ENCODE measurements at places on chromosomes 12 and 14. TPM values are rescaled to one million over a fixed set of nuclear protein-coding genes. Genes with fewer than 3 reads are reported as not detected.
A peak's percentile ranks its signal among the peaks of the same experiment; 100 is the strongest.

Gene C12orf57
- 121 TPM for polyA plus RNA-seq

Gene NUMB
- polyA plus RNA-seq: 41.9 TPM

Gene SOCS4
- 12.0 TPM for polyA plus RNA-seq

Gene ASIC1
- 9.7 TPM for polyA plus RNA-seq

Gene GPR84
- 0.11 TPM for polyA plus RNA-seq

Gene TOX4
- 36.7 TPM for polyA plus RNA-seq

Gene TSPAN19
- 0.49 TPM for polyA plus RNA-seq

Gene LMNTD1
- 0.26 TPM for polyA plus RNA-seq

DNA sequence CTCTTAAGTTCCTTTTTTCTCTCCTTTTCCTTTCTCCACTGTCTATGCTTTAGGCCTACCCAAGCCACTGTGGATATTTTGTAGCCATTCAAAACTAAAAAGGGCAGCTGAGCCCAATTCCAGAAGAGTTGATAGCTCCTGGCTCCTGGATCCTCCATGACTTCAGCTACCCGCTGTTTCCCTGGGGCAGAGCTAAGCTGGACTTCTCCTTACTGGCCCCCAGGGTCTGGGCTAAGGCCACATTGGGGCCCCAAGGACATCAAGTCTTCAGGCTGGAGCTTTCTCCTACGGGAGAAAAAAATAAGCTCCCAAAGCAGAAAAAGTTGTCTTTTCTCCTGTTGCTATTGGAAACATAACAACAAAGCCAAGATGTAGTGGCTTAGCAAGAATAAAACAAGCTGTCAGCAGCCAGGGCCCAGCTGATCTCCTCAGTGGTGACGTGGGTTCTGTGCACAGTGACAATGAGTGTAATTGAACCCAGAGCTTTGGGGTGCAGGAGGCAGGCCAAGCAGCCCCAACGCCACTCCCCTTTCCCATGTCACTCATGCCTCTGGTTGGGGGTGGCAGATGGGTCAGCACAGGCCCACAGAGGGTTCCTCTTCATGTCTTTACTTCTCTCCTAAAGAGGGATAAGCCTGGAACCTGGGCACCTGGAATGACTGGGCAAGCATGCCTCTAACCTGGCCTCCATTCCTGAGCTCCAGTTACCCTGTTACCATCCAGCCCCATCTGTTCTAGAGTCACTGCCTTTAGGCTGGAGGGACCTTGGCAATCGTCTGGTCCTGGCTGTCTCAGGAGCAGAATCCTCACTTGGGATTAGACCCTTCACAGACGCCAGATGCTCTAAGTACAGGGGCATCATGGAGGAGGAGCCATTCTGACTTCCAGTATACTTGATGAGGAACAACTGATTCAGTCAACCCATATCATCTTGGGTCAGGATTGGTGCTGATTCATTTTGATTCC lies 171.2 kb downstream of the ZFP36L1 start:
- peak; percentile 71 for DNase-seq

DNA sequence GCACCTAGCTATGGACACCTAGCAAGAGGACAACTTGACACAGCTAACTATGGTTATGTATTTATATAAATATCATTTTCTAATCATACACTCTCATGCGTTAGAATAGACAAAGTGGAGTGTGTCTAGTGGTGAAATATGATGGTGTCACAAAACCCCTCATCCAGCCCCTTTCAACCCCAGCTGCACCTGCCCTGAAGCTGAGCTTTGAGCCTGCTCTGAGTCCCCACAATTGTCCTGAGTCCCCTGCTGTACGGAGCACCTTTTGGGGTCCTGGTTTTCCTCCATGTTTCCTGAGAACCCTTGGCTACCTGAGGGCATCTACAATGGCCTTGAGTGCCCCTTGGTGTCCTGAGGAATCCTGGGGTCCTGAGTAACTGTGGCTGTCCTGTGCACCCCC lies 1072.8 kb downstream of the TMEM121 start:
- DNase-seq: no peak

DNA sequence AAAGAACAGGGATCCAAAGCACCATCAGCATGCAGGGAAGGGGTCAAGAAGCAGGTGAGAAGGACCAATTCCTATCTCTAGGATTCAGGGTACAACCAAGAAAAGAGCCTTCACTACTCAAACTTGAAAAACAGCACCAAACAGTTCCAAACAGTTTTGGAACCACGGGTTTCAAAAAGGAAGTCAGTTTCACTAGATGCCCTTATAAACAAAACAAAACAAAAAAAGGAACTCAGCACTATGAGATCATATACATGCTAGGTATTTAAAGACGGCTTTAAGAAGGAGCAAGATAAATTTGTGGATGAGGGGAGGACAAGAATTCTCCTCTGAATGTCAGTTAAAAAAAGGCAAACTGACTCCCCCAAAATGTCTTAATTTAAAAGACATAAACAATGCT lies 6.0 kb downstream of the INSM2 start:
- DNase-seq: no peak

DNA sequence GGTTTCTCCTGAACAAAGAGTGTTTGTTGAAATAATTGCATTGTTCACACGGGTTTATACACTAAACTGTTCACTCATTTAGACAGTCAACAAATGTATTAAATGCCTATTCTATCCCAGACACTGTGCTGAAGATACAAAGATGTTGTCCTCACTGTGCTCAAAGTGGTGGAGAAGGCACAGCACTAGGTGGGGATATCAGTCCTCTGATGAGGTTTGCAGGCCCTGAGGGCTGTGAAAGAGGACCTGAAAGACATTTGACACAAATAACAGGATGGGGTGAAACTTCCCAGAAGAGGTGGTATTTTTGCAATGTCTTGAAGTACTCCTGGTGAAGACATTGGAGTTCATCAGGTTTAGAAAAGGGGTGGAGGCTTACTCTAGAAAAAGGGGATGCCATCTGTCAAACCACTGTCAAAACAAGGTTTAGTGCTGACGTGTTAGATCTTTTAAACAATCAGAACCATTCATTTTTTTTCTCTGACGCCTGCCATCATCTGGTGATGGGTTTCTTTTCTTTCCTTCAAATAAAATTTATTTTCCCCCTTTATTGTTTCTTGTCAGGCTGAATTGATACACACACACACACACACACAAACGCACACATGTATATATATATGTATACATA lies 69.5 kb downstream of the ACSS3 start:
- DNase-seq: no peak

DNA sequence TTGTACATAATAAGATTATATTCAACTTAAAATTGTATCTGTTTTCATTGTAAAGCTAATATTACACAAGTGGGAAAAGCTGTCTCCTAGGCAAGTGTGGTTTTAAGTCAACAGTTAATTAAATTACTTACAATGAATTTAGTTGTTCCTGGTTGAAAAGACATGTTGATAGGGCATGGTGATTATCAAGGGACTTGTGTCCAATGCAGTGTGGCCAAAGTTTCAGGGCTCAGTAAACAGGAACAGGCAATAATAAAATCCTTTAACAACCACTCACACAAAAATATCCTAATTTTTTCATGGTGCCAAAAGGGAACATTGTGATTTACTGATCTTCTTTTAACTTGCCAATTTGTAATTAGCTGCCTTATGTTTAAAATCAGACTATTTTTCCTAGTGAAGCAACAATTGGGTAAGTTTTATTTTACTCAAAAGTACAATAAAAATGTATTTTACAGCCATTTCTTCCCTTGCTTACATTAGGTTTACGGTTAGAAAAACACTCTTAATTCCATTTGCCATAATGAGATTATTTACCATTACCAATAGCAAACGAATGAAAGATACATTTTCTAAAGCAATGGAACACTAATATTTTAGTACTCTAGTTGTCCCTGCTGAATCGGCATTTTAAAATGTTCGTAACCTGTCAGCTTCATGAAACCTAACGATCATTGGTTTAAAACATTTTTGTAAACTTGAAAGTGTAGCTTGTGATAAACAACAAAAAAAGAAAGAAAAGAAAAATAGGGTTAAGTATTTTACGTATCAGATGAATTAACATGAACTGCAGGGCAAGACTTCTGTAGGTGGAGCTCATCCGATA lies 1.8 kb upstream of the WNK1 start:
- DNase-seq: no peak

GRCh38 chr12:132451172-132451835 lies 38.6 kb upstream of the FBRSL1 start:
- DNase-seq: no peak

- DNase-seq: no peak
Observed at GRCh38 chr12:28355161-28355560, 164.9 kb downstream of the CCDC91 start.

DNA sequence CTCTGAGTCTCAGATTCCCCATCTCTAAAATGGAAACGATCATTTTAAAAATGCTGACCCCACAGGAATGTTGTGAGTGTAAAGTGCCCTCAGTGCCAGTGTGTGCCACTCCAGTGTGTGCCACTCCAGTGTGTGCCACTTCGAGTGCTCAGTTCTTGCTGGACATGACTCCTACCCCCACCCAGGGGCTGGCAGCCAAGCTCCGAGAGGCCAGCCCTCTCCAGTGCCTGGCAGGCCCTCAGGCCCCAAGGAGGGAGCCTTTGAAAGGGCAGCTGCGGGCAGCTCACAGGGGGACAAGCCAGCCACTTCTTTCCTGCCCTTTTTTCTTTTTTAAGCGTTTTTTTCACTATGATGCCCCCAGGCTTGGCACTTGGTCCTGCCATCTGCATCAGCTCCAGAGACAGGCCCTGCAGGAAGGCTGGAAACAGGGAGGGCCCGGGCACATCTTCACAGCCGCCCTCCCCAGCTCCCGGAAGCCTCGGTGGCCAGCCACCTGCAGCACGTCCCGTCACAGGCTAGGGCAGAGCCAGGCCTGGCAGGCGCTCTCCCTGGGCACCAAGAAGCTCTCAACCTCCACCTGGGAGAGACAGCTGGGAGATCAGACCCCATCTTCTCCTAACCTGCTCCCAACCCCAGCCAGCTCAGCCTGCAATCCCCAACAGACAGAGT lies 29.8 kb downstream of the NCOR2 start:
- no peak for DNase-seq

DNA sequence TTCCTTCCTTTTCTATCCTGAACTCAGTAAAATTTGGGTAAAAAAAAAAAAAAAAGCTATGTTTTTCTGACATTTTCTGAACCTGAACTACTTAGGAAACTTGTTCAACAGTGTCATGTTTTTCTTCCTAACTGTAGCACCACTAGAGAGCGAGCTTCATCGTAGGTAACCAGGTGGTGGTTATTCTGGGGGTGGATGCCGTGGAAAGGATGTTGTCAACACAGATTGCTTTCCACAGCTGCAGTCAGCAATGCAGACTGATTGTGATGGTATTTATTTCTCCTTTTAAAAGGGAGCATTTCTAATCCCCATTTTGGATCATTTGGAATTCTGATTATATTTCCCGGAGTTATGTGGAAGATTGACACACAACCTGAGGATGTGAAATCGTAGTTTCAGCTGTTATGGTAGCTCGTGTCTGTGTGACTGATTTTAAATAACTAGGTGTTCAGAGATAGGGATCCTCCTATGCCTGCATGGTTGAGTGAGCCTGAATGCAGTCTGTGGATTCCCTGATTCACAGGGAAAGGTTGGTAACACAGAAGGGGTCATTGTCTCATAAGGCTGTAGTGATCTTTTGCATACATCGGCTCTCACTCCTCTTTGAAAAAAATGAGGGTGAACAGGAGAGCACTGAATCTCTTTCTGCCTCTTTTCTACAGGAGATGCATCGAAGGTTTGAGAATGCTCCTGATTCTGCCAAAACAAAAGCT lies 113.2 kb downstream of the ERC1 start:
- no peak for DNase-seq

DNA sequence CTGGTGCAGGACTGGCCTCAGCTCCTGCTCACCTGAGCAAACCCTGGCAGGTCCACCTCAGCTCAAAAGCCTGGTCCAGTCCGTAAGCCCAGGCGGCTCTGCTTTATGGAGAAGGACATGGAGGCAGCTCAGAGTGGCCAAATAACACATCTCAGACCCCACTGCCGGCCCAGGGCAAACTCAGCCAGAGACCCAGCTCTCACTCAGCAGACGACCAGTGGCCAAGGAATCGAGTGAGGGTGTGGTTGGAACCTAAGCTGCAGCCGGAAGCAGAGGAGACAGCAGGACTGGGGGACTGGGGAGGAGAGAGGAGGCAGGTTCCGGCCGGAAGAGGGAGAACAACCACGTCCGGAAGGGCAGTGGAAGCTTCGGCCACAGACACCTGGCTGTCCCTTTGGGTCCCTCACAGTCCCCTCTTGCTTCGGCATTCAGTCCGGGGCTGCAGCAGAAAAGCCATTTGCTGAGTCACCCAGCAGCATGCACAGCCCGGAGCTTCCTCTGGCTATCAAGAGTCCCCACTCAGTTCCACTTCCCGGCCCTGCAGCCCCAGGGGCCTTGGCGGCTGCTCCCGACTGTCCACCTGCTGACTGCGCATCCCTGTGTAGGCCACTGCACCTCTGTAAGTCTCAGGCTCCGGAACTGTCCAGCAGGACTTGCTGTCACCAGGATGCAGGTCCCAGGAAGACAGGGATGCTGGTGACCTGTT lies 104.0 kb downstream of the CALM1 start:
- DNase-seq: no peak

- no peak for DNase-seq
Observed at GRCh38 chr12:116435984-116436383, 123.2 kb upstream of the MAP1LC3B2 start.

DNA sequence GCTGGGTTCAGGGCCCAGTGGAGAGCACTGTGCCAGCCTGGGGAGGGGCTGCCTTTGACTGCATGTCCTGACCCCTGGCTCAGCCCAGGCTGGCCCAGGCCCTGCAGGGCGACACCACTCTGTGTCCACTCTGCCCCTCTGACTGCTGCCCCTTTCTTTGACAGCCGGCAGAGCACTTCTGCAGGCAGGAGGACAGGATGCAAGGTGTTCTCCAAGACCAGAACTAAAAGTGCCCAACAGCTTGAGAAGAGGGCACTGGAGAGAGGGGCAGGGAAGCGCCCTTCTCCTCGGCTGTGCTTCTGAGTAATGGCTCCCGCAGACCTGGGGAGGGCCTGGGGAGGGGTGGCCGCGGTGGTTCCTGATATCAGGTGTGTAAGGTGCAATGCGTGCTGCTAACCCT lies 72.7 kb downstream of the WDR20 start:
- no peak for DNase-seq

DNA sequence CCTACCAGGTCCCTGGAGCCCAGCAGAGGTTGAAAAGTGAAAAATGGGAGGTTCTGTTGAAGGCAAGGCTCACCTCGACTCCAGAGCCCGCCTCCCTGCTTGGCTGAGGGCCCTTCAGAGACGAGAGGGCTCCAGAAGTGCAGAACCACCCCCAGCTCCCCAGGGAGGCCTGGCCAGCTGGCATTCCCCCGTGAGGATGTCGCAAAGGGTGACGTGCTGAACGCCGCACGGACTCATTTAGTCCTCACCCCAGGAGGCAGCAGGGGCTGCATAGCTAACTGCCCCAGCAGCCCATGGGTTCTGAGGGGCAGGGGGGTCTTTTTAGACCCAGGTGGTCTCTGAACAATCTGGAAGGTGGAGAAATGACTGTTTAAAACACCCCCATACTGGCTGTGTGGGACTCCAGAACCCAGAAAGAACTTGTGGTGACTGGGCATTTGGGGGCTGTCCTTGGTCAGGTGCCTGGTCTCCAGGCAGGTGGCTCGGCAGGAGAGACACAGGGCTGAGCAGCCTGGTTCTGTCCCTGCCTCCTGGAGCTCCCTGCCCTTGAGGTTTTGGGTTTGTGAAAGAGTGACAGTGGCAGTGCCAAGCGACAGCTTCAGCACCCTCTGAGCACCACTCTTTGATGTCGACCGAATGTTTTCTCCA lies 32.0 kb downstream of the ANAPC7 start:
- no peak for DNase-seq
